ENCODE measurements at places on chromosomes 6 and 20. TPM values are rescaled to one million over a fixed set of nuclear protein-coding genes. Genes with fewer than 3 reads are reported as not detected.

DNA sequence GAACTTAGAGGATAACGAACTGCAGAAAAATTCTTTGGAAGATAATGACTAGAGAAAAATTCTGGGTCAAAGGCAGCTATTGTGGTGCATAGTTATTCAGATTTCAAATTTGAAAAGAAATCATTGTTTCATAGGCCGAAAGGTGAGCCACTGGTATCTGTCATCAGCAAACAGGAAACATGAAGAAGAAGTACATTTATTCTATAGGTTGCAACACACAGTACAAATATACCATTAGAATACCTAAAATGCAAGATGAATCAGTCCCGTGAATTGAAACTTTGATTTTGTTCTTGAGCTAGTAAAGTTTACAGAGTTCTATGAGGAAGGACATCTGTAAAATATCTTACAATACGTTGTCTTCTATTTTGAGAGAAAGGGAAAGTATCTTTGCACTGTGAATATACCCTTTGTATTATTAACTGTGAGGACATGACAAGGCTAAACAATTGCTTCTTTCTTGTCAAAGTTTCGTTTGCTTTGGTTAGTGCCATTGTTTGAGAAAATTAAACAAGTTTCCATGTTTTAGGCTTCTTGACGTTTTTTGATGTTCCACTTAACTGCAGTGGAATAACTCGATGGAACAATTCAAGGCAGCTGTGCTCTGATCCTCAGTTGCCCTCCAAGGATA is 84.7 kb downstream of the HDGFL1 start:
- H3K36me3 ChIP-seq: no peaks in the 10 kb centered on the region
- H3K27me3 ChIP-seq: no peaks in the 10 kb centered on the region
- no peak for DNase-seq
- H3K4me3 ChIP-seq: no peak overlapping the region

- H3K4me1 ChIP-seq: no peaks in the 10 kb centered on the region
- H3K27me3 ChIP-seq: no peaks in the 10 kb centered on the region
- no peak overlapping the region for H3K4me3 ChIP-seq
- H3K36me3 ChIP-seq: no peaks in the 10 kb centered on the region
- no peak for DNase-seq
These were observed 59.0 kb downstream of the COL21A1 start for GRCh38 chr6:56188429-56188828.

- no peak overlapping the region for H3K27ac ChIP-seq
- H3K27me3 ChIP-seq: no peaks in the 10 kb centered on the region
- DNase-seq: no peak
- H3K4me3 ChIP-seq: no peak overlapping the region
- no peaks in the 10 kb centered on the region for H3K36me3 ChIP-seq
These were observed 320.5 kb downstream of the HACE1 start for GRCh38 chr6:104539173-104539572.

DNA sequence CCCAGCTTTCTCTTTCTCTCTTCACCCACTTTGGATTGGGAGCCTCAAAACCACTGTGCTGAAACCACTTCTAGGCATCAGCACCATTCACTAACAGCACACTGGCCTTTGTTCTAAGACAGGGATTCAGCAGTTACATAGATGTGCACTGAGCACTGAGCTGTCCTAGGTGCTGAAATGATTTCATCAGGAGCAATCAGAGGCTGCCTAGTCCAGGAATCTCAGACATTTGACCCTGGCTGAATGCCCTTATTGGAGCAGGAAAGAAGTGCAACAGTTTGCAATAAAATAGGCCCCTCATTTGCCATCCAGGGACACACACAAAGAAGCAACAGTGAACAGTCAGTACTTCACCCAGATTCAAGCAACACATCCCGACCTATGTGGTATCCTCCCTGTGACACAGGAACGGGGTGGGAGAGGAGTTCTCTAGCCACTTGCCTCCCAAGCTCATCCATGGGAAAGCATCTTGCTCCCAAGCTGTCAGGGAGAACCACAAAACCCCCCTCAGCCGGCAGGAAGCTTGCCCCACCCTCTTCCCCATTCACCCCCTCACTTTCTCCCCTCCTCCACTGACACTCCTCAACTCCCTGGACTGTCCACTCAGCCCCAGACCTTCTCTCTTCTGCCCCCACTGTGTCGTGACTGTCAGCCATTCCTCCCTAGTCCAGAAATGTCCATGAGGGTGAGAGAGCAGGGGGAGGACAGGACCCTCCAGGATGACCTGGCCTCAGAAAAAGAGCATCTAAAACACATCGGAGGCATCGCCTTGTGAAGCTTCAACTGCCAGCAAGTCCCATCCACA is 304.4 kb downstream of the PREX1 start:
- H3K4me1 ChIP-seq: no peaks in the 10 kb centered on the region
- H3K27ac ChIP-seq: no peak overlapping the region
- no peaks in the 10 kb centered on the region for H3K27me3 ChIP-seq

The PPIL6 gene
- 5.8 TPM for total RNA-seq

The ABCC10 gene
- total RNA-seq: 36.2 TPM

The BRD2 gene
- 168 TPM for total RNA-seq

Data from upper lobe of left lung (tissue), 6 donors.